Renal pelvis (tissue), 12 donors: ENCODE measurements at places on chromosomes 3 and 15. TPM values are rescaled to one million over a fixed set of nuclear protein-coding genes. Genes with fewer than 3 reads are reported as not detected.
A peak's percentile ranks its signal among the peaks of the same experiment; 100 is the strongest.

GRCh38 chr3:56725175-56725574 lies 42.1 kb upstream of the TASOR start:
- DNase-seq: no peak

- DNase-seq: no peak
Observed at GRCh38 chr15:74176262-74177214, 3.0 kb downstream of the ISLR start.

GRCh38 chr15:36831904-36832287 lies 252.5 kb downstream of the CDIN1 start:
- DNase-seq: no peak

DNA sequence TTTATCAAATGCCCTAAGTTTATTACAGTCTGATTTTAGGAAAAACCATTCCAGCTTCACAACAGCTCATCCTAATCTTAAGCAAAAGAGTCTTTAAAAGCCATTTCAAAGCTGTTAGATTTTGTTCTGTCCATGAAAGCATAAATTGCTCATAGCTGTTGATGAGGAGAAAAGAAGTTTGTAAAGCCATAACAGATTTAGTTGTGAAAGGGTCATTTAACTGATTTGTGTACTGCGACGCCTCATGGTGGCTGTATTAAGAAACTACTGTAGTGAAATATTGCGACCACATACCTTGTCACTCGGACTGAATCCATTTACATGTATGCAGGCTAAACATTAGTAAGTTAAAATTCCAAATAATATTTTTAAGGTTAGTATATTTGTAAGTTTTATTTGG lies 20.9 kb downstream of the BBX start:
- no peak for DNase-seq

DNA sequence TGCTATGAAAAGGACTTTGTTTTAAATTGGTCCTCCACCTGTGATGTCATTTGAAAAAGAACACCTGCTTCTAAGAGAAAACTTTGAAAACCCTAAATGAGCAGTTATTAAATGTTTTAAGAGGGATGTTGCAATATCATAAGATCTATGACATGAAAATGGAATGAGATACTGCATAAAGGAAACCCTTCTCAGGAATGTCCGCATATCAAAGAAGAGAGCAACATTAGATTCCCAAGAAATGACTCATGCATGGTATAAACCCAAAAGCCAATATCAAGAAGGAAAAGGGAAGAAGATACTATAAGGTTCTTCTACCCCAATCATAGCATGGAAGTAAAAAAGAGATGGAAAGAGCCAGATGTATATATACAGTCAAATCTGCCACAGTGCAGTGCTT lies 627.5 kb upstream of the LMCD1 start:
- DNase-seq: no peak

GRCh38 chr3:187101184-187102072 lies 37.9 kb downstream of the RPL39L start:
- peak; percentile 48 for DNase-seq

GRCh38 chr15:96232335-96232734 lies 98.2 kb upstream of the NR2F2 start:
- no peak for DNase-seq

DNA sequence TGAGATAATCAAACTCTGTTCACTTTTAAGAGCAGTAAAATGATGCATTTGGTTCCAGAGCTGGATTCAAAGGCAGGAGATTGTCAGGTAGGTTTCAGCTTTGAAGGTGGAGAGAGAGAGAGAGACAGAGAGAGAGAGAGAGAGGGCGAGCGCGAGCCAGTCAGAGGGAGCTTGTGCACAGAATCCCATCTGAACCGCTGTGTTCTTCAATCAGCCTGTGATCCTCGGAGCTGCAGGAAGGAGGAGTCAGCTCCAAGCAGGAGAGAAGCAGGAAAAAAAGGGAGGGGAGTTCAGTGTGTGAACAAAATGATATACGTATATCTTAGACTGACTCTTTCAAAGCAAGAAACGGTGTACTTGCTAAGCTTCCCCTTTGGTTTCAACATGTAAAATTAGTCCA lies at the start of gene GPR149:
Gene GPR149, minus strand, starts transcription at position 177 of the 400 bp plus-strand sequence. CDS start 575 bp downstream, outside the sequence.
- no peak for DNase-seq

DNA sequence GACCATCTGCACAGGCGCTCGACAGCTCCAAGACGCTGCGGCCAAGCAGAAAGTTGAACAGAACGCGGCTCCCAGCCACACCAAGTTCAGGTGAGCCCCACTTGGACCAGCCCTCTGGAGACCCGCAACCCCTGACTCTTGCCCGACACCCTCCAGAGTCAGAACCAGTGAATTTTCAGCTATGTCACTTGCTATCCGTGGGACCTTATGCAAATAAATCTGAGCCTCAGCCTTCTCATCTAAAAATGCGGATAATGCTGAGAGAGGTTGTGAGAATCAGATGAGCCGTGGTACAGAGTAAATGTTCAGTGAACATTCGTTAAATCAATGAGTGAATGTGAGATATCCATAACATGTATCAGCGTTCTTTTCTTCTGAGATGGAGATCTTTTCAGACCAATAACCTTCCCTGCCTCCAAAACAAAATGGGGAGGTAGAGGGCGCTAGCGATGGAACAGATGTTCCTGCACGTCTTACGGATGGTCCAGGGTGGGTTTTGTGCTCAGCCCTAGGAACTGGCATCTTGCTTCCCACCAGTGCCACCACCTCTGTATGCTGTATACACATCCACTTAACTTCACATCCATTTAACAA lies 524 bp downstream of the MRPS11 start:
- no peak for DNase-seq

GRCh38 chr15:72098040-72098439 lies 19.9 kb downstream of the MYO9A start:
- no peak for DNase-seq

- DNase-seq: no peak
Observed at GRCh38 chr3:66428733-66429132, 72.1 kb downstream of the LRIG1 start.

GRCh38 chr3:81097889-81098288 lies 663.6 kb downstream of the GBE1 start:
- peak; percentile 5 for DNase-seq

DNA sequence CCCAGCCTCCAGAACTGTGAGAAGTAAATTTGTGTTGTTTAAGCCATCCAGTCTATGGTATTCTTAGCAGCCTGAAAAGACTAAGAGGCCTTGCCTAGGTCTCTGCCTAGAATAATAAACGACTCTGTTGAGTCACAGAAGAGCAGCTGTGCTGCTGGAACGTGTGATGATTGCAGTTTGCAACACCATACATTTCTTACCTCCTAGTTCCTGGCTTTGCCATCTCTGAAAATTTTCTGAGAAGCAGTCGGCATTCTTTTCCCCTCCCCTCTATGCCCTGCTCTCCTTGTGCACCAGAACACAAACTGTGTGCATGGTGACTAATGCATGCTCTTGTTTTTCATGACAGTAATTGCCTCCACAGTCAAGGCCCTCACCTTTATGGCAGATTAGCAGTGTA lies 301.3 kb downstream of the IL20RB start:
- no peak for DNase-seq

DNA sequence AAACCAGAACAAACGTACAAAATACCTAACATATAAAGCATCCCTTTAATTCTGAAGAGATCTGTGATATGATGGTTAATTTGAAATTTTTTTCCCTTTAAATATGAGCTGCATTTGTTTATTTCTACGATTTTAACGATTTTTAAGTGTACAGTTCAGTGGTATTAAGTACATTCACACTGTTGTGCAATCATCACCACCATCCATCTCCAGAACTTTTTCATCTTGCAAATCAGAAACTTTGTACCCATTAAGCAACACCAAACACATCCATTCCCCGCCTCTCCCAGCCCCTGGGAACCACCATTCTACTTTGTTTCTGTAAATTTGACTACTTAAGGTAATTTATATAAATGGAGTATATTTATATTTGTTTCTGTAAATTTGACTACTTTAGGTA lies 51.5 kb downstream of the MAP4 start:
- no peak for DNase-seq

- no peak for DNase-seq
Observed at GRCh38 chr15:76916369-76916768, 11.2 kb upstream of the SCAPER start.

- no peak for DNase-seq
Observed at GRCh38 chr15:89329329-89330084, 5.1 kb downstream of the POLG start.

DNA sequence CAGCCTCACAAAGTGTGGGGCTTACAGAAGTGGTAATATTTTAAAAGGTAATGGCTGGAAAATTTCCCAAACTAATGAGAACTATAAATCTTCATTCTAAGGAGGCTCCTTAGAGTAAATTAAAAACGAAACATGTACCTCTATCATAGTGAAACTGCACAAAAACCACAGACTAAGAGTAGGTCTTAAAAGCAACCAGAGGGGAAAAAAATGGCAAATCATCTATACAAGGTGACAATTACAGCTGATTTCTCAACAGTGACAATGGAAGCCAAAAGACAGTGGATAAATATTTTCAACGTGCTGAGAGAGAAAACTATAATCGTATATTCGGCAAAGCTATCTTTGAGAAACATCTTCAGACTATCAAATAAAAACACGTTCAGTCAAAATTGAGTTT lies 20.6 kb downstream of the HEG1 start:
- DNase-seq: no peak

- DNase-seq: no peak
Observed at GRCh38 chr3:187850258-187850921, 105.1 kb upstream of the BCL6 start.

DNA sequence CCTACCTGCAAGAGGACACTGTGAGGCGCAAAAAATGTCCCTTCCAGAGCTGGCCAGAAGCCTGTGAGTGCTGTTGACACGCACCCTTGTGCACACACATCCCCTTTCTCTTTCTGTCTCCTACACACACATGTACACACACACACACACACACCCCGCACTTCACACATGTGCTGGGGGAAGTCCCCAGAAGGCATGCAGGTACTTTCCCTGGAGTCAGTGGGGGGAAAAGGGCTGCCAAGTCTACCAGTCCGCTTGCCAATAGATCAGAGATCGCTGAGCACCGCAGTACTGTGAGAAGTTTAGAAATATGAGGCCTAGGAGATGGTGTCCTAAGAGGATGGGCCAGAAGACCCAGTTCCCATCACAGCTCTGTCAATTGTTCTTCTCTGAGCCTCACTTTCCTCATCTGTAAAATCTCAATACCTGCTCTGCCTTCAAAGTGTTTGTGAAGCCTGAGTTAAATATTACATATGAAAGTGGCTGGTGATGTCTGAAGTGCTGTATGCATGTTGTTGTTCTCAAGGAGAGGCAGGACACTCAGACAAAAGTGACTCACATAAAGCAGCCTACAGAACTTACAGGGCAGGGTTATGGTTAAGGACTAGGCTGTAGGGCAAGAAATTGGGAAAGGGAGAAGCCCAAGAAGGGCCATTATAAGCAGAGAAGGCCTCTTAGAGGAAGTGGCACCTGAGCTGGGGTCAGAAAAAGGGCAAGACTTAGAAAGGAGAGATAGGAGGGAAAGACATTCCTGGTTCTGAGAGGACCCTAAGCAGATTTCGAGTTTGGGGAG lies 6.8 kb downstream of the IL17RE start:
- DNase-seq: no peak

- no peak for DNase-seq
Observed at GRCh38 chr3:128554465-128555097, 61.6 kb upstream of the GATA2 start.

DNA sequence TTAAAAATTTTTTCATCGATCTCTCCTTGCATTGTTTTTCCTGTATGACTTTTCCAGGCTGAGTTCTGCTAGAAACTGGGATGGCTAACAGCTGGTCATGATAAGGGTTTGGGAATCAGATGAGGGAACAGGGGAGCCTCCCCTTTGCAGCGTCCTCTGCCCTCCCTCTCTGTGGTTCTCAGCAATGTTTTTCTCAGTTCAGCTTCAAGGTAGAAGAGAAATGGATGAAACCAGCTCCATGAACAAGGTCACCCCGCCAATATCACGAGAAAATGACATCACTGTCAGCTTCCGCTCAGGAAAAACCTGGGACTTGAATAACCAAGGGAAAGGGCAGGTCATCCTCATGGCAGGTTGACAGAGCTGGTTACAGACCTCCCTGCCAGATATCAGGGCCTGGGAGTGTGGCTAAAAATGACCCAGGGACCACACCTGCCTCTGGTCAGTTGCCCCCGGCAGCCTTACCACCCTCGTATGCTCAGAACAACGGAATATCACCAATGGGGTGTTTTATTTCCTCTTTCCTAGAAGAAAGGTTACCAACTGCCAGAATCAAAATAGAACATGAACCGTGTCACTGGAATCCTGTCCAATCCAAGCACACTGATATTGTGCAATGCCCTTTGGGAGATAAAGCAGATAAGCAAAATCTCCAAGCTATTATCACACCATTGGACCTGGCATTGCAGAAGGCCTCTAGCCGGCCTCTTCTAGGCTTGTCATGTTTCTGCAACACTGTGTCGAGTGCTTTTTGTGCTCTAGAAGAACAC lies 26.1 kb downstream of the LSM3 start:
- no peak for DNase-seq

DNA sequence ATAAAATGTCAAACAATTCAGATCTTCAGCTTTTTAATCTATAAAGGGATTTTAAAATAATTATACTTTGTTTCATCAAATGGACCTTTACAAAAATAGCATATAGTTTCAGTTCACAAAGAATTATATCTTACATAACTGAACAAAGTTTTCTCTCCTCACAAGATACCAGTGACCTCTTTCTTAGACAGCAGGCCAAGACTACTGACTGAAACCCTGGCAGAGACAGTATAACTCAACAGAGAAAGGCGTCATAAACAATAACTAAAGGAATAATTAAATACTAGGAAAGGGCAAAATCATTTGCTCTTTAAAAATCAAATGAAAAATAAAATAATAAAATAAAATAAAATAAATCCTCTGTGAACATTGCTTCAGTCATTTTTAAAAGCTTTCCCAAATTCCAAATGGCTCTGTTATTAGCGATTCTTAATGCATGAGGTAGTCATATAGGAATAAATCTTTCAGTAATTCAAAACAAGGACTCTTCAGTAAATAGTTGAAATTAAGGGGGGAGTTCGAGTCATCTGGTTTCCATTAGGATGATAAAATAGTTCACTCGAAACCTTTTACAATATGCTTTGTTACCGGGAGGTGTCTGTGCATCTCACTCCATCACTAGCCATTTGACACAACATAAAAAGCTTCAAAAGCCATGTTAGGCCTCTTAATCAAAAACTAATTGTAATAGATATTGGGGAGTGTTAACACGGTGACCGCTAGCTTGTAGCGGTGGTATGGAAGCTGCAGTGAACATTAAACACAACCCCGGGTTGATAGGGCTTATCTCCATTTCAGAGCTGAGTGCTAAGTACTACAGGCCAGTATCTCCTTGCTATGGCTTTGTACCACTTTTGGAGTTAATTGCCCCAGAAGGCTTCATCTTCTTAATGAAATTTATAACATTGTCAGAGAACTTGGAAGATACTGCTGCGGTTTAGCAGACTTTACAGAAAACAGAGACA lies 142.9 kb upstream of the NR2F2 start:
- no peak for DNase-seq

Gene PLA1A
- polyA plus RNA-seq: 8.4 TPM

Gene ARF4
- polyA plus RNA-seq: 233 TPM

Gene EFHB
- 6.2 TPM for polyA plus RNA-seq

Gene GATM
- polyA plus RNA-seq: 214 TPM

Gene SLC24A5
- polyA plus RNA-seq: 1.1 TPM

Gene PRR20G
- polyA plus RNA-seq: not detected

Gene PDZRN3
- polyA plus RNA-seq: 39.3 TPM

Gene PLOD2
- 126 TPM for polyA plus RNA-seq
